Spleen (tissue), 13 donors: ENCODE measurements at places on chromosomes 3 and 15.

GRCh38 chr3:119125742-119126504, 20.0 kb upstream of the TEX55 start:
- DNase-seq: no peak

DNA sequence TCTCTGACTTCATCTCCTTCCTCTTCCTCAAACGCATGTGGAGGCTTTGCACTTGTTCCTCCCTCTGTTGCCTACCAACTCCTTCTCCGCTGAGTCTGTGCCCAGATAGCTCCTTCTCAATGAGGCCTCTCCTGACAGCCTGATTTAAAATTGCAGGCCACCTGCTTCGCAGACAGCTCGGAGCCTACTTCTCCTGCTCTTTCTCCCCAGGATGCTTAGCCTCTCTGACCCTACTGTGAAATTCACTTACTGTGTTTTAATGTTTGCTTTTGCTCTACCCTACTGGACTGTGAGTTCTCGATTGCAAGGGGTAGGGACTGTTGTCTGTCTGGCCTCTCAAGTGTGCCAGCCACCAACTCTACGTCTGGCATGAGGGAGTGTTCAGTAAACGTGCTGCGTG, 83.4 kb downstream of the EEFSEC start:
- DNase-seq: no peak

- no peak for DNase-seq
Observed at GRCh38 chr15:60673918-60674558, 195.1 kb upstream of the ICE2 start.

- peak; percentile 89 for DNase-seq
Observed at GRCh38 chr3:183427876-183428446, 458 bp downstream of the MCF2L2 start.

DNA sequence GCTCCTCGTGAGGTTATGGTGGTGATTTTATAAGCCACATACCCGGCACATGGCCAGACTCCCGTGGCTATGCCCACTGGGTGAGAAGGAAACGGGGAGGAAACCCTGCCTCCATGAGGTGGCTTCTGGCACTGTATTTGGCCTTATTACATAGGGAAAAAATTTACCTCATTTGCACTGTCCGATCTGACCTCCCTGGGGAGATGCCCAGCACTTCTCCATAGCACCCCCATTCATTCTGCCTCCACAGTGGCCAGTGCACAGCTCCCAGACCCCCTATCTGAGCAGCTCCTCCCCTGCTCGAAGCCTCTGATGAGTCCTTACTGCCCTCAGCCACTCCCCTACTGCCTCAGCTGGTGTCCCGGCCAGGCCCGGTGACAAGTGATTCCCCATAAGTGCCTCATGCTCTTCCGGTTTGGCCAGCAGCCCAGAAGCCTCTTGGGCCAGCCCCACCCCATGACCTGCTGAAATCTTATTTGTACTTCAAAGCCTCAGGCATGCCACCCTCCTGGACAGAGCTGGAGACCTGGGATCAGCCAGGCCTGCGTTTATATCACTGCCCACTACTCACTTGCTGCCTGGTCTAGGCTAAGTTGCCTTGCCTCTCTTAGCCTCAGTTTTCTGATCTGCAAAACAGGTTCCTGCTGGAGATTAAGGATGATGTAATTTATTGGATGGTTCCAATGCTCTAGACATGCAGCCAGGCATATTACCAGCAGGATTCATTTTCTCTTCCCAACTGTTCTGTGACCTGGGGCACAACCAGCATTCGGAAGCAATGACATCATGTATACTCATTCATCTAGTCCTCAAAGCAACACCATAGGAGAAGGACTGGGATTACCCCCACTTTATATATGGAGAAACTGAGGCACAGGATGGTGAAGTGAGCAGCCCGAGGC, 30.6 kb upstream of the SLC6A6 start:
- DNase-seq: peak; percentile 90

- DNase-seq: peak; percentile 70
Observed at GRCh38 chr15:101126618-101127505, 125.0 kb downstream of the CHSY1 start.

DNA sequence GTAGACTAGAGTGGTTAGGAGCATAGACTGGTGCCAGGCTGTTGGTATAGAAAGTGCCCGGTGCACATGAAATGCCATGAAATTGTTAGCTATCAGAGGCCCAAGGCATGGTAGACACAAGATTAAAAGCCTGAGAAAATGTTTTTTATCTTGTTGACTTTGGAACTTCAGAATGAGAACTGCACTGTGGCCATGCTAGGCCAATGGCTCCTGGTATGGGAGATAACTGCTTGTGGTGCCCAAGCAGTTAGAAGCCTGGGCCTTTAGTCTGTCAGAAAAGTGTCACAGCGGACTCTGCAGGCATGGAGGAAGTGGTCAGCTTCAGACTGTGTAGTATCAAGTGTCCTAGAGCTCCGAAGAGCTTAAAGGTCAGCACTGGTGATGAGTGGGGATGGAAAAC, 11.9 kb downstream of the FYCO1 start:
- DNase-seq: no peak

GRCh38 chr3:87792198-87792533, 266.6 kb downstream of the CGGBP1 start:
- no peak for DNase-seq

- no peak for DNase-seq
Observed at GRCh38 chr3:183631715-183632114, 3.7 kb upstream of the KLHL24 start.

DNA sequence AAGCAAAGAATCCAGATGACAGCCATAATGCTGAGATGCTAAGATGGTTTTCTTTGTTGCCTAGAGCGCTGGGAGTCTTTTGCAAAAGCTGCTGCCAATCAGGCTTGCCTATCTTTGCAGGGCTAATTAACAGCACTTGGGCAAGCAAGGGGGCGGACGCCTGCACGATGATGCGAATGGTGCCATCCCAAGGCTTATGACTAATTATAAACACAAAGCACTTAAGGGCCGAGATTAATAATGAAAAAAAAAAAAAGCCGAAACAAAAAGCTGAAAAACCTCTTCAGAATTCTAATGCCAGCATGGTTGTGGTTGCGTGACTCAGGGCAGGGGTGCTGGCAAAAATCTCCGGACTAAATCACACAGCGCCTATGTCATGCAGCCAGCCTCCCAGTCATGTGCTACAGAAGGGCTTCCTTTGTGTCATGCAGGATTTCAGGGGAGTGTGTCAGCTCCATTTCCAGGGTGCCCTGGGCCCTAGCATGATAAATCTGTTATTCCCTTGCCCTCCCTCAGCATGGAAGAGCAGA, 185.0 kb upstream of the ANKRD28 start:
- no peak for DNase-seq

DNA sequence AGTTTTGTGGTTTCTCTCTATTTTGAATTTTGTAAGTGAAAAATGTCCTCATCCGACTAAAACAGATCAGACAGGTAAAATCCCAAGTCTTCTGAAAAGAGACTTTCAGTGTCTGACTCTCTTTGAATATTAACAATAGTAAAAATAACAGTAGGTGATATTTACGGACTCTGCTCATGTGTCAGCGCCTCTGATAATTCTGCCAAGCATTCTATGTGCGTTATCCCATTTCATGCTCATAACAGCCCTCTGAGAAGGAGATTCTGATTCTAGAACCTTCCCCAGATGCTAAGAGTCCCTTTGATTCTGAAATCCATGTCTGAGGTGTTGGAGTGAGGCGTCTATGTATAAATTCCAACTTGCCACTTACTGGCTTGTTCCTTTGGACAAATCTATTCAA, 282.8 kb downstream of the FEZF2 start:
- DNase-seq: no peak

- DNase-seq: no peak
Observed at GRCh38 chr15:44694416-44694815, 16.7 kb downstream of the PATL2 start.

GRCh38 chr3:69088063-69088462, 3.3 kb downstream of the ARL6IP5 start:
- no peak for DNase-seq

DNA sequence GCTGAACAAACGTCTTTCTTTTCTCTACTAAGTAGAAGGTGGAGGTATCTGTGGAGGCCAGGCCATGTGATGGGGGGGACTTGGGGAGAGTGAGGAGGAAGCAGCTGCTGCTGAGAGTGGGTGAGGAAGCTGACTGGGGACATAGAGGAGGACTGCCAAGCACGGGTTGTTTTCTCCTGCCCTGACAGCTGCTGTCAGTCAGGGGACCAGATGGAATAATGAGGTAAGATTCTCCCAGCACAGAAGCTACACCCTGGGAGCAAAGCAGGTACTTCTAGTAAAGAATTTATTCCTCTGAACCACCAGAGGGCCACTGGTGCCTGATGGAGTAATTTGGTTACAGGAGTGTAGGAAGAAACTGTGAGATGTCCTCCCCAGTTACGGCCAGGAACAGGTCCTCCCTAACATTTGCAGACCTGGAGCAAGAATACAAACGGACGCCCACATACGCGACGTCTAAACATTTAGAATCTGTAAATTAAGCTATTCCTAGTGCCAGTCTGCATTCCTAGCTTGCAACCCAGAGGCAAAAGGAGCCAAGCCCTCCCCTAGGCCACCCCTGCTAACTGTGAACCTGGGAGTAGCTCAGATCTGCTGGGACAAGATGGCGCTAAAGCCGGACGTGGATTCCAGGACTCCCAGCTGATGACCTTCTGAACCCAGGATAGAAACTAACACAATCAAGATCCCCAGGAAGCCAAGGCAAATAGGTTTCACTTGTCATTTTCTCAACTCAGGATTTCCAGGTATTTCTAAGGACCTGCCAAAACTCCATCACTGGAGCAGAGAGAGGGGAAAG, 14.8 kb downstream of the CRYGS start:
- no peak for DNase-seq

DNA sequence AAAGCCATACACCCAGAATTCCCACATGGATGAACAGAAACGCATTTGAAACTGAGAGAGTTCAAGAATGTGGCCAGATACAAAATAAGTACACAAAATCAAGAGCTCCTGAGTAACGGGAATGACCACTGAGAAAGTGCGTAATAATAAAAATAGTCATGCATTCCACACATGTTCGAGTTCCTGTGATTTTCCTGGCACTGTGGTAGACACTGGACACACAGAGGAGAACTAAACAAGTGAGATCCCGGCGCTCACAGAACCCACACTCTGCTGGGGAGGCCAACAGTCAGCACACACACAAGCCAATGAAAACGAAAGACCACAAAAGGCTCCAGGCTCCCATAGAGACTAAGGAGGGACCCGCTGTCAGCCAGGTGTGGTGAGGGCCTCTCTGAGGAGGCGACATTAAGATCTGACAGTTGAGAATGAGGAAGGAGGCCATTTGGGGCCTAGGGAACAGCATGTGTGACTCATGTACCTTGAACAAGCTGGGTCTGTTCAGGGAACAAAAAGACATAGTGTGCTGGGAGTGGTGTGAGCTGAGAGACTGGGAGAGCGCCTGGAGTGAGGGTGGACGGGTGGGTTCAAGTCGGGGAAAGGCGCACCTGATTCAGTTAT, 5.1 kb downstream of the FAM107A start:
- DNase-seq: no peak

- no peak for DNase-seq
Observed at GRCh38 chr3:34881026-34881425, 758.3 kb upstream of the ARPP21 start.

GRCh38 chr3:188169830-188170455, 16.0 kb downstream of the LPP start:
- no peak for DNase-seq

GRCh38 chr3:187968883-187969580, 184.9 kb upstream of the LPP start:
- no peak for DNase-seq

GRCh38 chr15:71600237-71600636, 210.1 kb upstream of the NR2E3 start:
- DNase-seq: no peak
